ENCODE measurements at places on chromosomes 2 and 18.
A peak's percentile ranks its signal among the peaks of the same experiment; 100 is the strongest.

DNA sequence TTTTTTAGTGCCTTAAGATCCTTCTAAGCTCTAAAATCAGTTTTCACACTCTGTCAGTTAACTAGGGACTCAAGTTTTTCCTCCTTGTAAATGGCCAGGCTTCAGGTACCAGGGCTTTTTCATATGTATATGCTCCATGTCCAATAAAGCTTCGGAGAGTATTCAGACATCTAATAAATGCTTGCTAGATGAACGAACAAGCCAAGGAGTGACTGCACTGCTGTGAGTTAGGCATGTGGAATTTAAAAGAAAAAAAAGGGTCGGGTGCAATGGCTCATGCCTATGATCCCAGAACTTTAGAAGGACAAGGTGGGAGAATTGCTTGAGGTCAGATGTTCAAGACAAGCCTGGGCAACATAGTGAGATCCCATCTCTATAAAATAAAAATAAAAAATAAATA, 81.9 kb downstream of the CDH2 start:
- DNase-seq: no peak

GRCh38 chr2:158291544-158292180, 164.9 kb downstream of the CCDC148 start:
- DNase-seq: no peak

GRCh38 chr2:44553456-44553855, 191.7 kb downstream of the CAMKMT start:
- no peak for DNase-seq

GRCh38 chr2:126808929-126809328, 89.8 kb upstream of the TEX51 start:
- DNase-seq: no peak

GRCh38 chr2:224151680-224152310, 112.7 kb upstream of the SERPINE2 start:
- DNase-seq: no peak

DNA sequence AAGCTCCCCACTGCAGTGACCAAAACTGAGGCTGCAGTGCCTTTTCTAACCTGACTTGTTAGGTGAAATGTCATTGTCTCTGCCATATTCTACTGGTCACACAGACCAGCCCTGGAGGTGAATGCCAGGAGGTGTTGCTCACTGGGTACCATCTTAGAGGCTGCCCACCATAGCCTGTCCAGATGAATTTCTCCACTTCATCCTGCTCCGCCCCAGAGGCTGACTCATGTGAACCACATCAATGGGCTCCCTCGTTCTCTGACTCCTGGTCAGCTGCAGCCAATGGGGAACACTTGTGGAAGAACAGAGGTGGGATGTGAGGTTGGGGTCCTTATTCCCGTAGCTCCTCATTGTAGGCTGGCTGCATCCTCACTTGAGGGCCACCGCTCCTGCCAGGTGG, 3.4 kb upstream of the NARS1 start:
- no peak for DNase-seq

- DNase-seq: no peak
These were observed 150.7 kb downstream of the MEIS1 start for GRCh38 chr2:66585587-66585986.

DNA sequence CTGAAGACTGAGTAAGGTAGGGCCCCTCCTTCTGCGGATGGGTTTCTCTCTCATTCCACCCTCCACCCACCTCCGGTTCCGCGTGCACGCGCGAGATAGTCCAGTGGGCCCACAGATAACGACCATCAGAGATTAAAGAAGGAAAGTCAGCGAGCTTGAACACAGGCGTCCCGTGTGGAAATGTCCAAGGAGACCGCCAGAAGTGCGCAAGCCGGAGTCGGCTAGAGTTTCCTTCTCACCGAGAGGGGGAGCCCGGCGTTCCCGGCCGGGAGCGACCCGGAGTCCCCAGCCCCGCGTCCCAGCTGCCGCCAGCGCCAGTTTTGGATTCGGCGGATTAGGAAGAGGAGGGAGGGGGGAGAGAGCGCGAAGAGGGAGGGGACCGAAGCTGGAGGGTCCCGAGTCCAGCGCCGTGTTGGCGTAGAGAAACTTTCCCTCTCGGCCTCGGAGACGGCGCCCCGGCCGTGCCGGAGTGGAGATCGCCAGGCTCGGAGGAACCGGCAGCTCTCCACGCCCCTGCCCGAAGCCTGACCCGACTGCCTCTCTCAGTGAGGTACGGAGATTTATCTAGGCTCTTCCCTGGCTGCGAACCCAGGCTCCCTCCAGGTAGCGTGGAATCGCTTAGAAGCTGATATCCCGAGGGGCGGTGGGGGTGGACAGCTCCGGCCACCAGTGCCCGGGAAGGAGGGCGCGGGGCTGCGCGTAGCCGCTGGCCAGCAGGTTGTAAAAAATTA, at the start of gene GULP1:
Gene GULP1, plus strand, starts transcription at position 258 of the 731 bp plus-strand sequence. CDS start 185,829 bp downstream, outside the sequence.
- peak; percentile 28 for DNase-seq

DNA sequence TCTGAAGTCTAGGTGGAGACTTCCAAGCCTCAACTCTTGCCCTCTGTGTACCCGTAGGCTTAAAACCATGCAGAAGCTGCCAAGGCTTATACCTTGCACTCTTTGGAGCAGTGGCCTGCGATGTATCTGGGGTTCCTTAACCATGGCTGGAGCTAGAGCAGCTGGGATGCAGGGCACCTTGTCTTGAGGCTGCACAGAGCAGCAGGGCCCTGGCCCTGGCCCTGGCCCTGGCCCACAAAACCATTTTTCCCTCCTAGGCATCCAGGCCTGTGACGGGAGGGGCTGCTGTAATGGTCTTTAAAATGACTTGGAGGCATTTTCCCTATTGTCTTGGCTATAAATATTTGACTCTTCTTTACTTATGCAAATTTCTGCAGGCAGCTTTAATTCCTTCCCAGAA, 19.2 kb downstream of the SERPINB4 start:
- DNase-seq: no peak

DNA sequence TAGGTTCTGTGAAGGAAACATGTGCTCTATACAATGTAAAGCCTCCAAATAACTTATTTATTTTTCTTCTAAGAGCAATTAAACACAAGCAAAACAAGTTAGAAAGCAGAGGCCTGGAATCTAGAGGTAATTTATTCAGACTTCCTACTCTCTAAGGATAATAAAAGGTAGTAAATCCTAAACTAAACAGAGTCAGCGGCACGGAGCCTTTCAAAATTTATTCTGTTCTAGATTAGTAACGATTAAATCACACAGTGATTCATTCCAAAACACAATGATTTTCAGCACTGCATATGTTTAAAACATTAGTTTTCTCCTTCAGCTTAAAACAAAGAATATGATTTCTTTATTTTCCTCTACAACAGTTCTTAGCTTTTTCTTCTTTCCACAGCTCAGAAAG, 160.9 kb downstream of the FBXO15 start:
- no peak for DNase-seq

DNA sequence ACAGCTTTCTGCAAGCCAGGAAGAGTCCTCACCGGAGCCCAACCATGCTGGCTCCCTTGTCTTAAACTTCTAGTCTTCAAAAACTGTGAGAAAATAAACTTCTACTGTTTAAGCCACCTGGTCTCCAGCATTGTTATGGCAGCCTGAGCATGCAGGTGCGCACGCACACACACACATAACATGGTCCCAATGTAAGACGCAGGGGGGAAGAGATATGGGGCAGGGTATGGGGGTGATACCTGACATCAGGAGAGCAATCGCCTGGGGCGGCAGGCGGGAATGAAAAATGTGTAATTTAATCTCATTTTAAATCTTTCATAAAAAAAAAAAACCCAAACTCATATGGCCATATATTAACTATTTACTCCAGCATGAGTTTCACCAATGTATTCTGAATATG, 18.0 kb downstream of the HJURP start:
- DNase-seq: no peak

GRCh38 chr2:16559278-16560067, 106.2 kb downstream of the CYRIA start:
- DNase-seq: no peak

DNA sequence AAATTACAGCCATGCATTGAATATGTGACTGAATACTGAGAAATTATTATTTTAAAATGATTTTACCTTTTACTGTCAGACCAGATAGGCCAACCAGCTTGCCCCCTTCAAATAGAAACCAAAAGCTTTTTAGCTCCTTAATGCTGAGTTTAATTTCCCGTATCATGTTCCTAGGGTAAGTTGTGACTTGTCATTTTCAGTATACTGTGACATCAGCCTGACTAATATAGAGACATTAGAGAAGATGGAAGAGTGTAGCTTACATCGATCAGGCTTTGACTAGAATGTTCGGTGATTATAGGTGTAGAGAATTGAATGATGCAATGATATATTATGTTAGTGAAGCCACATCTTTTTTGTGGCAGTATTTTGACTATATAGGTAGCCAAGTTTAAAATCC, 50.6 kb upstream of the ZEB2 start:
- no peak for DNase-seq

DNA sequence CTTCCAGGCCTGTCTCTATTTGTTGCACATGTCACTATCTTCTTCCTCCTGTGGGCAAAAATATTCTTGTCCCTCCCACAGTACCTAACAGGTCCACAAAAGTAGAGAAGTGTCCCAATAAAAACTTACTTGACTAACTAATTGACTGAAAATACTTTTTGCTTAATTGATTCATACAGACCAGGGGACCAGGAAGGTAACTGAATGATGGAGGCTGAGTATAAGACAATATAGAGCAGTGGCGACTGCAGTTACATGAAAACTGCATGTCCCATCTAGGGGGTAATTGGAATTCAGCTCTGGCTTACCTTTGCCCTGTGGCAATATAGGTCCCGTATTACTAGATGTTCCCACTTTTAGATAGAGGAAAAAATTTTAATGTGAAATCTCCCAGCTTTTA, 112.9 kb upstream of the CREB1 start:
- DNase-seq: no peak

DNA sequence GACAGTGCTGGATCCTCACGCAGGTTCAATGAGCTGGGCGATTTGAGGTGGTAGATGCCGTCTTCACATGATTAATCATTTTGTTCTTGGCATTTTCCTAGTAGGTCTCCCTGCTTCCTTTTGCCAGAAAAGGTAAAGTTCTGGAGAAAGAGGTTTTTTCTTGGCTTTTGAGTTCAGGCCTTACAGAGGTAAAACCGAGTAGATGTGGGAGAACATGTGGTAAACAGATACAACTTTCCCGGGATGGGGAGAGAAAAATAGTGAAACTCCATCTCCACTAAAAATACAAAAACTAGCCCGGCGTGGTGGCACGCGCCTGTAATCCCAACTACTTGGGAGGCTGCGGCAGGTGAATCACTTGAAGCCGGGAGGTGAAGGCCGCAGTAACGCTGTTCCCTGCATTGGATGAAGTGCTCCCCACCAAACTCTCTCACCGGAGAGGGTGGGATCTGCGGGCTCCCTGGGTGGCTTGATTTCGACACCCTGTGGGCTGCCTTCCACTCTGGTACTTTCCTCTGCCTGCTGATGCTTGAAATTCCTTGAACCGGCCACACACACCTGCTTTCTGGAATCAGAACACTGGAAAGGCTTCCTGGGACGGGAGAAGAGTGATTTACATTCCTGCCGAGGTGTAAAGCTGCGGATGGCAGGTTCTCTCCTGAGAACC, 88.8 kb downstream of the ACTR3 start:
- DNase-seq: no peak

DNA sequence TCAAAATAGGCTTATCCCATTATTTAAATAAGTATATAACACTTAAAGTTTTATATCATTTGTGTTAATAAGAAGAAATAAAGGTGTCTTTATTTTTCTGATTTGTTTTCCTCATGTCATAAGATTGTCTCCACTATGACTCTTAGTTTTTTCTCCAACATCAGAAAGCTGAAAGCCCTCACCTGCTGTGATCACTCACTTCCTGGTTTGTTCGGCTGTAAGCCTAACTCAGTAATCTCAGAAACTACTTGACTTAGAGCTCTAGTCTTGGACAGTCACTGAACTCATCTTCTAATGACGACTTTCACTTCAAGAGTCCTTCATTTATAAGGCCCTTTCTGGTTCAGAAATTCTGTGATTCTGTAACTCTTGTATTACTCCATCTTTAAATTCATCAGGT, 311.0 kb downstream of the ZEB2 start:
- DNase-seq: no peak

DNA sequence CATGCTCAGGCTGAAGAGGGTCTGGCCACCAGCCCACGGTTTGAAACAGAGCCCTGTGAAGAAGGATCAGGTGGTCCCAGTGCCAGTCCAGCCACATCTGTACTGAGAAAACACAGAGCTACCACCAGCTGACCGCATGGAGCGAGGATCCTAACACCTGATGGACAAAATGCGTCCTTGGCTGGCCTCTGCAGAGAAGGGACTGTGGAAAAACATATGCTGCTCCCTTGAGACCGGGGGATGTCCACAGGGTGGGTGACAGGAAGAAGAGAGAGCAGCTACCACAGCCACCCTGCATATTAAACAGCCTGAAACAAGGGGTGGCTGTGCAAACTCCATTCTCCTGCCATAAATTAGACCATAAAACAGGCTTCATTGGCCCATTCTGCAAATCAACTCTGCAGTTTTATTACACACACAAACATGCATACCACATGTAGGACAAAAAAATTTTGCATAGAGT, 137.2 kb downstream of the BCL2 start:
- no peak for DNase-seq

GRCh38 chr2:113260991-113261390, 17.7 kb downstream of the PAX8 start:
- no peak for DNase-seq

GRCh38 chr2:17894556-17894955, 16.1 kb downstream of the KCNS3 start:
- DNase-seq: no peak

DNA sequence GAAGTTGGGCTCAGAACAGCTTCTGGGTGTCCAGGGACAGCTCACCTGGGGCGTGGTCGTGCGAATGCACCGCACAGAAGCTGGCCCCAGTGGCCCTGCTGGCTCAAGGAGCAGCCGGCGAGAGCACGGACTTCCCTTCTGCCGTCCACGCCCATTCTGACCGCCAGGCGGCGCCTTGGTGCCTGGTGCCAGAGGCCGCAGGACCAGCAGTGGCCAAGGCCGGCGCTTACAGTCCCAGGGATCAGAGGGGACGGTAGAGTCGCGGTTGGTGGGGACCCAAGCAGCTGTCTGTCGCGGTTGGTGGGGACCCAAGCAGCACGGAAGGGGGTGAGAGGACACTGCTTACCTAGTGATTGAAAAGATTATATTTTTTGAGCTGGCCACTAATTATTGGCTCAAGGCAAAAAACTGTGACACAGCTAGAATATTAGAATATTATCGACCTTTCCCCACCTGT, 25.7 kb downstream of the NPPC start:
- DNase-seq: peak; percentile 75

DNA sequence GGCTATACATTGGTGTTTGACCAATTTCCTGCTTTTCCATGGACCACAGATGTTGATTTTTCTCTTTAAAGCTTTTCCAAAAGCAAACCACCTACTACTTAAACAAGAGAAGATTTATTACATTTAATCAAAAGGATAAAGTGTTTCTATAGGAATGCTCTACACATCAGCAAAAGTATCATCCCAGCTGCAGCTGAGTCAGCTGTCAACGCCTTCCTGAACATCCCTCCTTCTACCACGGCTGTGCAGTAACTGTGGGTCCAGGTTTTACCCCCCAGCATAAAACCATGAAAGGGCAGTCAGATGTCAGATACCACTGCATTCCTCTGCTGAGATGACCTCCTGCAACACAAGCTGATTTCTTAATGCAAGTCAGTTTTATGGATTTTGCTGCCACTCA, 524.5 kb upstream of the MEX3C start:
- no peak for DNase-seq

GRCh38 chr2:3208179-3208578, 169.4 kb downstream of the EIPR1 start:
- DNase-seq: no peak

- no peak for DNase-seq
These were observed 43.3 kb downstream of the PLB1 start for GRCh38 chr2:28539118-28539541.

Measured in GM20000 (cell line).